Activated naive CD8-positive, alpha-beta T cell treated with anti-CD3 and anti-CD28 coated beads, Interleukin-2, amount 10 ng/mL, durations not matched to agents 7 days and 5 days (primary cell): ENCODE measurements at places on chromosomes 12 and 14.

GRCh38 chr12:27101290-27101689 lies 18.9 kb upstream of the C12orf71 start:
- no peak for DNase-seq

DNA sequence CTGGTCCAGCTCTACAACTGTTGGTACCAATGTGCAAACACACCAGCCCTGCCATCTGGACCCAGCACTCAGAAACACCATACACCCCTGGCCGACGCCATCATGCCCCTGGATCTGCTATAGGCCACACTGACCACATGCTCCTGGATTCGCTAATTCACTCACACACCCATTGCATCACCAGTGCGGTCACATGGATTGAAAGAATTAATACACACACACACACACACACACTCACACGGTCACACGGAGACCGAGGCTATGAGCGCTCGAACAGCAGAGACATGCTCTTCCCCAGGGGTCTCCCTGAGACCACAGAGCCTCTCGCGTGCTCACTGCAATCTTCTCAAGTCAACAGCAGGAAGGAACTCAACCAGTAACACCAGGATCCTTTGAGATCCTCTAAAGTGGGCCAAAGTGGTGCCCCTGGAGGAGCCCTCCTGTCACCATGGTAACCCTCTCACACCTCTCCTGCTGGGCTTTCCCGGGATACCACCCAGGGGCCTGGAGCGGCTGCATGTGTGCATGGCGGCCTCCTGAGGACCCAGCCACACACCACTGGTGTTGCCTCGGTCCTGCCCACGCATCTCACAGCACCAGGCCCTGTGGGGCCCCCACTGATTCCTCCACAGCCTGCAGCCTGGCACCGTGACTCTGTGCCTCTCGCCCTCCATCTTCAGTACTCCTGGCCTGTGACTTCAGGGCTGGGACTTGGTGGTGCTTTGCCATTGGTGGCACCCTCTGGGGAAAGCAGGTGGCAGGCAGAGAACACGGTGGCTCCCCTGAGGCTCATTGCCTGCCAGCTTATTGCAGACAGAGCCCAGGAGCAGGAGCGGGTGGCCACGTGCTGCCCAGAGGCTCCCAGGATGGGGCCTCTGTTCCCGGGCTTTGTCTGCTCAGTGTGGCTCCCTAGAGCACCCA lies 15.1 kb downstream of the LRTM2 start:
- DNase-seq = no peak

DNA sequence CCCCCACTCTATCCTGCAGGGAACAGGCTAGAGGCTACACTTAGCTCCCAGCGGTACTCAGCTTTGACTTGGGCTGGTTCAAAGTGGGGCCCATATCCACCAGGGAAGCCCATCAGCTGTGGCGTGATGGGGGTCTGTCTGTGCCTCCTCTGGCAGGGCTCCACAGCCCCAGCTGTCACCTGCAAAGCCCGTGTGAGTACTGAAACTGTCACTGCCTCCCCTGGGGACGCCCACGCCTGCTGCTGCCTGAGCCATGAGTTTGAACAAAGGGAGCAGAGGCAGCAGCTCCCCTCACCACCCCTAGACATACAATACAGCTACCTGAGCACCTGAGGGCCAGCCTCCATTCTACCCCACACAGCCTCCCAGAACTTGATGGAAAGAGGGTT lies 5.0 kb downstream of the REM2 start:
- DNase-seq = no peak

DNA sequence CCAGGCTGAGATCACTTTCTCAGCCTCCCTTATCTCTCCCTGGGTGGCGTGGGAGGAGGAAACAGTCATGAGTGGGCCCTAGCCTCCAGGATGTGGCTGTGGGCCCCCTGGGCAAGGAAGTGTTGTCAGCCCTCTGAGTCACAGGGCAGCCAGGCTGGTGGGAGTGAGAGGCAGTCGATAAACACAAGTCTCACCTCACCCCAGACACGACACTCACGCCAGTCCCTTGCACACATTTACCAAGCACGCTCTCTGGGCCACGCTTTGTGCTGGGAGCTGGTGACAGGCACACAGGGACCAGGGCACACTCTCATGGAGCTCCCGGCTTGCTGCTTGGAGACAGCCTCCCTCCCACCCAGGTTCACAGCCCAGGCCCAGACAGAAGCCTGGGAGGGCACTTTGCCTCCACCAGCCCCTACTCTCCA lies 1.9 kb upstream of the KRT79 start:
- DNase-seq = peak; percentile 62

DNA sequence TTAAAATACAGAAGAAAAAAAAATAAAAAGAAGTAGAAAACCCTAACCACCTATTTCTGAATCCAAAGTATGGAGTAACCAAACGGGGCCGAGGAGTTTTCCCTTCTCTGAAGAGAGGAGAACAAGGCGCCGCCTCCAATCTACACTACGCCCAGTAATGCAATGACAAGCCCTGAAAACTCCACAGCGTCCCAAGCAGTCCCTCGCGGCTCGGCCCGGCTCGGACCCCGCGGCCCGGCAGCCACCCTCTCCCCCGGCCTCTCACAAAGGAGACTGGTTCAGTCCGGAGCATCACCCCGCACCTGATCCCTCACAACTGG lies 371 bp downstream of the CHD8 start:
- DNase-seq = no peak

DNA sequence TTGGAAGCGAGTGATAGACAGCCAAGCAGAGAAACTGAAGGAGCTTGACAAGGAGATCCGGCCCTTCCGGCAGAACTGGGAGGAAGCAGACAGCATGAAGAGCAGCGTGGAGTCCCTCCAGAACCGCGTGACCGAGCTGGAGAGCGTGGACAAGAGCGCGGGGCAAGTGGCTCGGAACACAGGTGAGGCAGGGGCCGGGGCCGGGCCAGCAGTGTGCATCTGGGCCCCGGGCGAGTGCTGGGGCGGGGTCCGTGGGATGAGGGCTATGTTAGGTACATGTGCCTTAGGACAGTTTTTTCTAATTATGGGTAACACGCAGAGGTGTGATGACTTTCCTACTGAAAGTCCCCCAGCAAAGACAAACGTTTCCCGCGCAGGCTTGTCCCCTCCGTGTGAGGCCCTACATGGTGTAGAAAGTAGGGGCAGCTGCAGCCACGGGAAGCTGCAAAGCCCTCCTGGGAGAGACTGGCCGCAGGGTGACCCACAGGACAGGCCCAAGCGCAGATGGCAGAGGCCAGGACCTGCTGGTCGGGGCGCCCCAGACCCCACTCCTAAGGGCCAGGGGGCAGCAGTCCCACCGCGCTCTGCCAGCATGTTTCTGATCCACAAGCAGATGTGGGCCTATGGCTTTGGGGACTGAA lies 19.1 kb upstream of the AMN start:
- DNase-seq = no peak

DNA sequence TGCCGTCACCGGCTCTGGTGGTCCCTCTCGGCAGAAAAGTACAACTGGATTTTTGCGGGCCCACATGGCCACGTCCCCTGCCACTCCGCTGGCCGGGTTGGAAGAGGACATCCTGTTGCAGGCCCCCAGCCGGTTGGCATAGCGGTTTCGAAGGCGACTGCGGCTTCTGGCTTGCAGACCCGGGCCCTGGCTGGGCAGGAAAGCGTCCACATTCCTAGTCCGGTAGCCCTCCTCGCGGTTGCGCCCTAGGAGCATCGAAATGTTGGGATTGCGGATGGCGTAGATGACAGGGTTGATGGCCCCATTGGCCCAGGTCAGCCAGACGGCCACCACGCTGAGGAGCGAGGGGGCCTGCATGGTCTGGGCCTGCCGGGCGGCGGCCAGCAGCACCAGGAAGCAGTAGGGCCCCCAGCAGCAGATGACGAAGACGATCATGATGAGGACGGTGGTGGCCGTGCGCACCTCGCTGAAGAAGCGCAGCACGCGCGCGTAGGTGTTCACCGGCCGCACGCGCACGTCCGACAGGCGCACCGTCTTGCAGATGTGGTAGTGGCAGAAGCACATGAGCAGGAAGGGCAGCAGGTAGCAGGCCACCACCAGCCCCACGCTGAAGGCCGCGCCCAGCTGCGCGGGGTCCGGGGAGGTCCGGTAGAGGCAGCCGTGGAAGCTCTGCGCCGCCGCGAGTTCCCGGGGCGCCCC lies 1.2 kb downstream of the GPR135 start:
- DNase-seq = peak; percentile 68

DNA sequence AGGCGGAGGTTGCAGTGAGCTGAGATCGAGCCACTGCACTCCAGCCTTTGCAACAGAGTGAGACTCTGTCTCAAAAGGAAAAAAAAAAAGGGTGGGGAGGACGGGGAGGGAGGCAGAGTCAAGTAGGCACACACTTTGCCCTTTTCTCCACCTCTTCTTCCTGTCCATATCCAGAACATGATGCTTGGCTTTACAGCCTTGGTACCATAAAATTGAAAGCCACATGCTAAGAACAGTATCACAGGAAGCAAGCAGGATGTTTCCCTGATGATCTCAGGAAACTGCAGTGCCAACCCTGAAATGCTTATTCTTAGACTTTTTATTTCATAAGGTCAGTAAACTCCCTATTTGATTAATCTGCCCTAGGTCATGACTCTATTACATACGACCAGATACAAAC lies 32.5 kb upstream of the YAF2 start:
- DNase-seq = no peak

DNA sequence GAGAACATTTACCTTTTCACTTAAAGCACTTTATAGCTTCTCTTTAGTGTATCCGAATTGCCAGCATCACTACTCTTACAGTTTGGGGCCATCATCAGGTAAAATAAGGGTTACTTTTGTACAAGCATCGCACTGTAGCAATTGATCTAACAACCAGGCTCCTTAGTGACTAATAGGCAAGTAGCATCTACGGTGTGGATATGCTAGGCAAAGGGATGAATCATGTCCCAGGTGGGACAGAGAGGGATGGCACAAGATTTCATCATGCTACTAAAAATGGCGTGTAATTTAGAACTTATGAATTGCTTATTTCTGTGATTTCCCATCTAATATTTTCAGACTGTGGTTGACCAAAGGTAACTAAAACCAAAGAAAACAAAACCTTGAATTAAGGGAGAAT lies 582.3 kb downstream of the KCNH5 start:
- no peak for DNase-seq

GRCh38 chr14:23243066-23243465 lies 5.3 kb downstream of the RNF212B start:
- no peak for DNase-seq

- DNase-seq = no peak
These were observed 536 bp downstream of the VPS29 start for GRCh38 chr12:110501399-110501751.

DNA sequence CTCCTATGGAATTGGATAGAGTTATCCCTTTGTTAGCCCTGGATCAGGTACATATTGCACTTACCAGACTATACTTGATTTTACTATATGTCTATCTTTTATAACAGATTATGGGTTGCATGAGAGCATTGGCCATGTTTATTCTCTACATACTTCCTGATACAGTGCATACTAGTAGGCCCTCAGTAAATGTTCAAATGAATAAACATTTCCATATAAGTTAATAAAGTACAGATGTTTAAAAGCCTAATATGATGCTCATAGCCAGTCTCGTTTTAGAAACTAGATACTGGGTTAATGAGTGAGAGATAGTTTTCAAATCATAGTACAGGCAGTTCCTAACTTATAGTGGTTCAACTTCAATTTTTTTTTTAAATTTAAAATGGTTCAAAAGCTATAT lies 39.5 kb upstream of the TOMM20L start:
- no peak for DNase-seq

DNA sequence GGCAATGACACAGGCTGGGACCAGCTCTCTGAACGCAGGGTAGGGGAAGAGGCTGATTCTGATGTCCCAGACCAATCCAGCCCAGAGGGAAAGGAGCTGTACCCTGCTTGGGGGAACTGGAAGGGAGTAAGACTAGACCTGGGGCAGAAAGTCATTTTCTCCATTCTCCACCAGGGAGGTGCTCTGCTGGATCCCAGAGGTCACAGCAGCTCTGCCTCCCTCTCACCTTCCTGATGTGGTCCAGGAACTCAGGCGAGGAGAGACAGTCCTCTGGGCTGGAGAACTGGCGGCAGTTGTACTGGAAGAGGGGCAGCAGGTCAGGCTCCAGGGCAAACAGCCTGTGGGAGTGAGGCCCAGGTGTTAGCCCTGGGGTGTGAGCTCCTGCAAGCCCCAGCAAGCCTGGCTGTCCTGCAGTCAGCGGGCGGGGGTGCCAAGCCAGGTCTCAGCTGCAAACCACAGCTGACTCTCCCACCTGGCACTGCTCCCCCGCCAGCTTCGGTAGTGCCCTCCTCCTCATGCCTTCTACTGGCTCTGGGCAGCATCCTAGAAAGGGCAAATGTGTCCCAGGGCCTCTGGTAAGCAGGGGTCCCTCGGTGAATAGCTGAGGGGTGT lies 1.9 kb downstream of the NGB start:
- no peak for DNase-seq

GRCh38 chr12:68381476-68382219 lies 49.5 kb upstream of the MDM1 start:
- no peak for DNase-seq
